Activated CD4-positive, CD25-positive, alpha-beta regulatory T cell (primary cell): ENCODE measurements at places on chromosomes 5 and 9.
A peak's percentile ranks its signal among the peaks of the same experiment; 100 is the strongest.

GRCh38 chr9:70069704-70070103, 26.1 kb downstream of the MAMDC2 start:
- no peak for DNase-seq

DNA sequence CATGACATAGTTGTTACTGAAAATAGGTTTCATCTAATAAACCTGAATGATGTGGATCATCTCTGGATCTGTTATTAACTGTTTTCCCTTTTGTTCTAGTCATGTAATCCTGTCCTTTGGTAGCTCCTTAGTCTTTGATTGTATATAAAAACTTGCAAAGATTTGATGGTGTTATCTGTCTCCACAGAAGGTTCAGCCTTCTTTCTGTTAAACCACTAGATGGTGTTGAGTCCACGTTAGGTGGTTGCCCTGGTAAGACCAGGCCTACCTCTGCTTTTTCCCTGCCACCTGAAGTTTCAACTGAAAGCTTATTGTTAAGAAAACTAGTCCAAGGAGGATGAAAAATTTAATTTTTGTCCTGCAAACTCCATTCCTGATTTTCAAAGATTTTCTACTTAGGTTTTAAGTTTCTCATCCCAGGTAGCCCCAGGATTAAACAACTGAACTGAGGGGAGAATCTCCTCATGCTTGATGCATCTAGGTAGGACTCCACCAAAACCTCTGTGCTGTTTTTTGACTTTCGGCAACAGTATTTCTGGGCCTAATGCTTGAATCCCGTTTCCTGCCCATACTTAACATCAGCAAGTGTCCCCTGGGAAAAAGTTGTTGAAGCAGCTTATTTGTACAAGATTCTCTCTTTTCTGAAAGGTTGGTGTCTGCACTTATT, 68.5 kb downstream of the RICTOR start:
- DNase-seq = no peak

GRCh38 chr5:143559586-143560109, 156.2 kb upstream of the NR3C1 start:
- no peak for DNase-seq

DNA sequence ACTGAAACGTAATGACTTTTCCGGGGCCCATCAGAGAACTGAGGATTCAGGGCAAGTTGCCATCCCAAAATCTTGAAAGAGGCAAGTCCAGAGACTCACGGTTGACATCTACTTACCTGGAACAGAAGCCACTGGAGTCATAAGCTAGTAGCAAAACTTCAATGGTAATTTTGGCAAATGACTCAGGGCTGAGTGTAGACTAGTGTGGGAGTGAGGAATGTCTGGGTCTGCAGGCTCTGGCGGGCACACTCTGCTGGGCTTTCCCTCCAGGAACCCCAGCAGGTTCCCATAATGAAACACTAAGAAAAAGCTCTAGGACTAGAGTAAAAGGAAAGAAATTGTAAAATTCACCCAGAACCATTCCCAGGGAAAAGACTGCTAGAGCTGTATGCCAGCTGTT, 122.9 kb upstream of the NFIL3 start:
- DNase-seq = no peak

- no peak for DNase-seq
These were observed 64.3 kb upstream of the MYO10 start for GRCh38 chr5:17000291-17000939.

GRCh38 chr9:76962732-76963131, 56.7 kb upstream of the FOXB2 start:
- no peak for DNase-seq

DNA sequence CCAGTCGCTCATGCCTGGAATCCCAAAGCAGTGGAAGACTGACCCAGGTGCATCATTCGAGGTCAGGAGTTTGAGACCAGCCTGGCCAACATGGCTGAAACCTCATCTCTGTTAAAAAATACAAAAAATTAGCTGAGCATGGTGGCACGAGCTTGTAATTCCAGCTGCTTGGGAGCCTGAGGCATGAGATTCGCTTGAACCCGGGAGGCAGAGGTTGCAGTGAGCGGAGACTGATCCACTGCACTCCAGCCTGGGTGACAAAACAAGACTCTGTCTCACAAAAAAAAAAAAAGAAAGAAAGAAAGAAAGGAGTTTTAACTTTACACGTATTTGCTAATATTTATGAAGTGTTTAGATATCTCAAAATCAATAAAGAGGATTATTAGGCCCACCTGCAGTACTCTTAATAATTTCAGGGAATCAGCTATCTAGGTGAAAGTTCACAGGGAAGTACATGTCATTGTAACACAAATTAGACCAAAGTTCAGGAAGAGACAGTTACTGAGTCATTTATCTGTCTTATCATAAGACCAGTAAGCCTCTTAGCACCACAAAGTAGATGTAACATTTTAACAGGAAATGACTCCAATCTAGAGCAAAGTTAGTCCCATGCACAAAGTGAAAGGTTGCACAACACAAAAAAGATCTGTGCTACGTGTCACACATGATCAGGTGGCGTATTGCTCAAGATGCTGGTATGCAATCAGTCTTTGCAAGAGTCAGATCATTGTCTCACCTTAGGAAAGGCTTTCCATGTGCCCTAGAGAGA, 34.1 kb upstream of the PLIN2 start:
- DNase-seq = no peak

DNA sequence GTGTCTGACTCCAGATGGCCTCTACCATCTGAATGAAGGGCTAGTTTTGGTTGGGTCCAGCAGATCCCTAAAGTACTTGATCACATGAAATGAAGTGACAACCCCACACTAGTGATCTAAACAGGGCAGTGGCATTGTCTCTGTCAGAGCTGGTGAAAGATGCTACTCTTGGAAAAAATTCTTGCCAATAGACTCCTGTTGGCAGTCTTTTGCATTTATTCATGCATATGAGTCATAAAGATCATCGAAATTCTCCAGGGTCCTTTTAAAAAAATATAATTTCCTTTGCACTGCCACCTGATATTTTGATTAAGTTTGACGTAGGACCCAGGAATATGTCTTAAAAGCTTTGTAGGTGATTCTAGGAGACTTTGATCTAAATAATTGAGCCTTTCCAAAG, 135.1 kb upstream of the ELL2 start:
- no peak for DNase-seq

DNA sequence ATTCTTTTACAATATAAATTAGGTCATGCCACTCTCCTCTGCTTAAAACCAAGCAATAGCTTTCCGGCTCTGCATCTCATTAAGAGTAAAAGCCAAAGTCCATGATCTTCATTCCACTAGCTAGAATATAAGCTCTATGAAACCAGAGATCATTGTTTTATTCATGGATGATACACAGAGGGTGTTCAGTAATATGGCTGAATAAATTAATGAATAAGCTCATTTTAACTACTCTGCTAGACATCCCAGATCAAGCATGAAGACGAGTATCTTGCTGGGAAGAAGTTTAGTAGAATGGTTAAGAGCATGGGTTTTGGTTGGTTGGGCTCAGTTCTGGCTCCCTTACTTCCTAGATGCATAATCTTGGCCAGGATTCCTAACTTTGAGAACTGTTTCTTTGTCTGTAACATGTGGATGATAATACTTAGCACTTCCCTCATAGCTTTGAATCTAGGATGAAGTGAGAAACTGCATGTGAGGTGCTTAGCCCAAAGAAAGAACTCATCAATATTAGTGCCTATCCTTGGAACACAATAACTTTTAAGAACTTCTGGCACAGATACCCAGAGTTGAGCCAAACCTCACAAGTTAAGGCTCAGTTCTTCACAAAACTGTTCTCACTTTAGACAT, 106.8 kb downstream of the MSX2 start:
- no peak for DNase-seq

GRCh38 chr9:27791311-27791710, 218.0 kb upstream of the C9orf72 start:
- no peak for DNase-seq

DNA sequence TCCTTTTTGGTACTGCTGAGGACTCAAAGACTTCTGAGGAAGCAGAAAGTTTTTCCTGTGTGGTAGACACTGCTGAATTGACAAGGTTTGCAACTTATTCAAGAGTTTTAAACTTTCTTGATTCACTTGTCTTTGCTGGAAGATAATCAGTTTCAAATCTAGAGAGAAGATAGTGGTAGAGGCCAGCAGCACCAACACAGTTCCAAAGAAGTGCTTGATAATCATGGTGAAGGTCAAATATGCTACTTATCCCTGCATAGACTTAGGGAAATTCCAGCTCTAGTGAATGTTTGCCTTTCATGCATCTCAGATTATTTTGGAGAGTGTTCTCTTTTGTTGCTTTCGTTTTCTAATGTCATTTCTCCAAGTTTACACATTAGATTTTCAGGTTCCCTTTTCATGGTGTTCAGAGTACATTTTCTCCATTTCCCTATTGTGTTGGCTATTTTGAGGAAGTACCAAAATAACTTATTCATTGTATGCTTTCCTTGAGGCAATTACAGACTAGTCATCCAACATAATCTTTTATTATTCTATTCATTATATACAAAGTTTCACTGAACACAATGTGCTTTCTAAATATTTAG, 550 bp downstream of the IFNE start:
- DNase-seq = no peak

- peak; percentile 25 for DNase-seq
These were observed 117.2 kb downstream of the INVS start for GRCh38 chr9:100216178-100216787.

DNA sequence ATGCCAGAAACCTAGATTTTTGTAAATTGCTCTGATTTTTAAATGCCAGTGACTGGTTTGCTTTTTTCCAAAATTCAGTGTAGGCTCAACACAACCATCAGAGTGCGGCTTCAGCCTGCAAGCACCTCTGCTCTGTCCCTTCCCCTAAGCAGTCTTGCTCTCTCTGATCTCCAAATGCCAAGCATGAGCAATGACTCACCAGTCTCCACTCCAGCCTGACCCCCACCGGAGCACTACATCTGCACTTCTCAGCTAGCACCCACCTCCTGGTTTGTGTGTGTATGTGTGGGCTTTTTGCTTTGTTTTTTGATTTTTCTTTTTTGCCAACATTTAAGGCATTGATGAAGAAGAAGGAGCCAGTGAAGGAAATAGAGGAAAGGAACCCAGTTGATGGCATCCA, 61.4 kb upstream of the ADRA1B start:
- no peak for DNase-seq

DNA sequence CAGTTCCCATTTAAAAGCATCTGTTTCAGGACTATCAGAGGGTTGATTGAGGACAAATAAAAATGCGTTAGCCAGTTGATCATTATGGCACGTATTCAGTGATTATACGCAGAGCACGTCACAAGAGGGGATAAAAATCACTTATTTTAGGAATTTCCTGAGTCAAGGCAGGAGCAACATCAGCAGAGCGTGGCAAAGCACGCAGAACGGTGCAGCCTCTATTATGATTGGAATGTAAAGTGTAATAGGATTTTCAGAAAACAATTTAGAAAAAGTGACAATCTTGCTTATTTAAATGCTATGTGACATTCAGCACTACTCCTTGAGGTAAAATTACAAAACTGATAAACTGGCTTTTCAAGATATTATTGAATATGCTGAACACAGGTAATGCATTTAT, 413.6 kb upstream of the DAP start:
- DNase-seq = no peak

- DNase-seq = no peak
These were observed 753 bp upstream of the STC2 start for GRCh38 chr5:173328844-173329490.

DNA sequence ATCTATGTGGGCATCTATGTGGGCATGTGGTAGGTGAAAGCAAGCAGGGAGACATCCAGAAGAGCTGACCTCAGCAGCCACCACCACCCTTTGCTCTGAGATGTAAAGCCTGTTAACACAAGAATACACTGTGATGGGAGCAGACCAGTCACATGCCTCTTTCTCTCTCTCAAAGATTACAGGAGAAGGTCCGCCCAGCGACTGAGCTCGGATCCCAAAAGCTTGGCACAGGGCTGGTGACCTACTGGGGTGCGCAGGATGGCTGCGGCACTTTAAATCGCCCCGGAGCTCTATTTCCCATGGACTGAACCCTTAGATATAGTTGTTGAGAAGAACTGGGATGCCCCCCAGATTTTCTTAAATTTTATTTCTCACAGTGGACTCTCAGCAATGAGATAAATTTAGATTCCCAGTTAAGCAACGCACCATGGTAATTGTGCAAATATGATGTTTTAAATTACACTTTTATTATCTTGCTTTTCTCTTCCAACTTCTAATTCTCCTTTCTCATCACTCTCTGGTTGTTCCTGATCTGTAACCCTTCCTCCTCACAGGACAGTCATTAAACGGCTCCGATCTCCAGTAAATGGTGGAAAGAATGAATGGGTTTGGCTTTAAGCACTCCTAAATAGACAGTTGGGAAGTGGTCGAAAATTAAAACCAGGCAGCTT, 37.7 kb upstream of the ICE1 start:
- no peak for DNase-seq

GRCh38 chr9:107363516-107364152, 80.6 kb downstream of the RAD23B start:
- DNase-seq = no peak

DNA sequence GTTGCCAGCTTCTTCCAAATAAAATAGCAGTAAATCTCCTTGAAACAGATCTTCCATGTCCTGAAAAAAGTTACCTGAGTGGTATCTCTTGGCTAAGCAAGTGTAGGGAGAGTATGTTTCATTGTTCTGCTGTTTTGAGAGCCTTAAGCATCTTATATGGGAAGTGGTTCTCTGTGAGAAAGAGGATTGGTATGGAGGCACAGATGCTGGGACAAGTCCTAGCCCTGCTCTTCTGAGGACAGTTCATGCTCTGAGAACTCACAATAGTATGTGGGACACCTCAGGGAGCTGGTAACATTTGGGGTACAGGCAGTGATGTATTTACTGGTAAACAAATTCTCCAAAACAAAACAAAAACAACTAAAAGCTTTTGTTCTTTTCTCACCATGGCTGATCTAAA, 2.0 kb downstream of the PPP3R2 start:
- DNase-seq = no peak

DNA sequence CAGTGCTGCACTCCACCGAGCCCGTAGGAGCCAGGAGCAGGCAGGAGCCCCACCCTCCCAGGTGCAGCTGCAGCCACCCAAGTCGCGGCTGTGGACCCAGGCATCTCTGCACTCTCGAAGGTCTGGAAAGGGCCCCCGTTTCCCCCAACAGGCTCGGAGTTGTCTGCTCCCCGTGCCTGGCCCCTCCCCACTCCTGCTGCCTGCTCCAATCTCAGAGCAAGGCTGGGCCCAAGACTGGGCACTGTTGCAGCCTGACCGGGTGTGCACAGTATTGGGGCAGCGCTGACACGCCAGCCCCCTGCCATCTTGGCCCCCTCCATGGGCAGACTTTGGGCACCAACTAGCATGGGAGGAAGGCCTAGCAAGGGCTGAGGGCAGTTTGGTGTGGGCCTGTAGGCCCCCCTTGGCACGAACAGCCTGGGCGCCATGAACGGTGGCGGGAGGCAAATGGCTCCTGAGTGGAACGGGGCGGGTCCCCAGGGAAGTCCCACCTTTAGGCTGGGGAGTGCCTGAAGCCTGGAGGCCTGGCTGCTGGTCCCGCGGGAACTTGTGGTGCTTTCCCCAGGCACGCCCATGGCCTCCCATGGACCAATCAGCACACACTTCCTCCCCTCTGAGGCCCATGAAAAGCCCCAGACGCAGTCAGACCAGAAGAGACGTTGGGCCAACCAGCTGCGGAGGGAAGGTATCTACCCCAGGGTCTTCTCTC, 60.4 kb downstream of the PSAT1 start:
- DNase-seq = no peak

GRCh38 chr5:171579976-171580411, 160.5 kb downstream of the FGF18 start:
- no peak for DNase-seq
